Activated CD8-positive, alpha-beta memory T cell treated with anti-CD3 and anti-CD28 coated beads for 1 hour (primary cell): ENCODE measurements at places on chromosomes 3 and 15.

DNA sequence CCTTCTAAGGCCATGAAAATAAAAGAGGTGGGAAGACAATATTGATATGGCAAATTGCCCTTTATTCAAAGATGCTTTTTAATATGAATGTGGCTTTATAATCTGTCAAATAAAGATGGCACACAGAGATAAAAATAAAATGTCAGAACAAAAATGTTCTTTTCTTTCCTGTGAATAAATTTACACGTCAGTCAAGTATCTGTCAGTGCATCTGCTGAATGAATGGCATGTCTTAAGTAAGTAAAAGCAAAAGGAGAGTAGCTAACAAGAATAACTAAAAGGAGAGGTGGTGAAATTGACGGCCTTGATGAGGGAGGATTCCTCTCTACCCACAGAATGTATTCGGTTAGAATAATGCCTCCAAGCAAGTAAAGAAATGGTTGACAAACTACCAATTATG, 1021.7 kb upstream of the GBE1 start:
- DNase-seq, result no peak

- no peak for DNase-seq
Measured at GRCh38 chr3:156533205-156533604, 21.7 kb downstream of the SSR3 start.

- no peak for DNase-seq
Measured at GRCh38 chr3:52076896-52077780, 20.8 kb upstream of the DUSP7 start.

DNA sequence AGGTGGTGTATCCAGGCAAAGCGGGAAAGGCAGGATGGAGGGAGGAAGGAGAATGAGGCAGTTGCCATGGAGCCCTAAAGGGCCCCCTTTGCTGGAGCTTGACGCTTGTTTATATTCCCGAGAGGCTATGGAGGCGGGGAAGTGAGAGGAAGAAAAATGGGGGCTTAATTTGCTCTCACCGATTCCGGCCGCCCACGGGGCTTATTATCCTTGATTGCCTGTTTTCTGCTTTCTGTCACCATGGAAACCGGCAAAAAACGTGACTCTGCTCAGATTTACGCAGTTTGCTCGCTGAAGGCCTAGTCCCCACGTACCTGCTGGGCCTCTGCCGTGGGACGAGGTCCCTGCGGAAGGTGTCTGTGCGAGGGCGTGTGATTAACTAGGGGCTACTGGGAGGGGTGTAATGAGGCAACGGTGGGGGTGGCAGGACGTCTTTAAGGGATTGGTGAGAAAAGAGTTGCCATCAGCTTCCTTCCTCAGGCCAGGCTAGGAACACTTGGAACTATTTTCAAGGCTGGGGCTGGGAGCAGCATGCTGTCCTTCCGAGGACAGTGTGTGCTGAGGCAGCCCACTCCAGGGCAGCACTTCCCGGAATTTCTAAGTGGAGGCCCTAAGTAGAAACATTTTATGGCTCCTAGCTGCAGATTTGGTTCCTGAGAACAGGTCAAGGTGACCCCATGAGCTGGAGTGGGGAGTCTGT, 110.8 kb upstream of the NDN start:
- DNase-seq, result no peak

DNA sequence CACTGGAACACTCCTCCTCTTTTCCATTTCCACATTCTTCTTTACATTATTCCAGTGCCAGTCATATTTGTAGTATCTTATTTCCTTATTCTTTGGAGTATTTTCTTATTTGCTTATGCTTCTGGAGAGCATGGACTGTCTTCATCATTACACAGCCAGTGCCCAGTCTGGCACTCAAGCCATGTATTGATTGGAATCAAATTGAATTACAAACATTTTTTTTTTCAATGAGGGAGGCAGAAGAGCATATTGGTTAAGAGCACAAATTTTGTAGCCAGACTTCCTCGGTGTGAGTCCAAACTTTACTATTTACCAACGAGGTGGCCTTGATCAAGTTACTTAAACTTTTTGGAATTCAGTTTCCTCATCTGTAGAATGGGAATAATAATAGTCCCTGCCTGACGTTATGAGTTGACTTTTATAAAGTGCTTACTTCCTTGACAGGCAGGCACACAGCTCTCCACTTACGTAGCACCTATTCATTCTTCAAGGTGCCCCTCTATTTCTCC, 186.6 kb upstream of the BCL6 start:
- DNase-seq, result no peak

- DNase-seq, result no peak
Measured at GRCh38 chr3:63353383-63353782, 75.3 kb downstream of the SYNPR start.

GRCh38 chr3:45210308-45211041, 15.6 kb downstream of the TMEM158 start:
- DNase-seq, result peak; percentile 80

- DNase-seq, result no peak
Measured at GRCh38 chr15:89462198-89462912, 34.0 kb downstream of the RHCG start.

- no peak for DNase-seq
Measured at GRCh38 chr15:23869396-23869795, 182.3 kb upstream of the NDN start.

DNA sequence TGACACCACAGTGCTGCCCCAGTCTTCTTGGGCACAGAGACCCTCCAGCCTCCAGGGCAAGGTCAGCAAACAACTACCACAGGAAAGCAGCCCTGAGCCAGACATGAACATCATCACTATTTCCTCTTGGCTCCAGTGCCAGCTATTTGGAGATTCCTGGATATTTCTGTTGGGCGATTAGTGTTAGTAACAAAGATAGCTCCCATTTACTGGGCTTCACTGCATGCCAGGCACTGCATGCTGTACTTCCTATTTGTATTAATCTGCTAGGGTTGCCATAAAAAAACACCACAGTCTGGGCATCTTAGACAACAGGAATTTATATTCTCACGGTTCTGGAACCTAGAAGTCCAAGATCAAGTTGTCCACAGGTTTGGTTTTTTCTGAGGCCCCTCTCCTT, 255.1 kb upstream of the STT3B start:
- DNase-seq, result no peak

GRCh38 chr3:49324768-49325167, 15.1 kb downstream of the USP4 start:
- DNase-seq, result no peak

- DNase-seq, result no peak
Measured at GRCh38 chr3:171543759-171544300, 83.6 kb upstream of the TNIK start.

DNA sequence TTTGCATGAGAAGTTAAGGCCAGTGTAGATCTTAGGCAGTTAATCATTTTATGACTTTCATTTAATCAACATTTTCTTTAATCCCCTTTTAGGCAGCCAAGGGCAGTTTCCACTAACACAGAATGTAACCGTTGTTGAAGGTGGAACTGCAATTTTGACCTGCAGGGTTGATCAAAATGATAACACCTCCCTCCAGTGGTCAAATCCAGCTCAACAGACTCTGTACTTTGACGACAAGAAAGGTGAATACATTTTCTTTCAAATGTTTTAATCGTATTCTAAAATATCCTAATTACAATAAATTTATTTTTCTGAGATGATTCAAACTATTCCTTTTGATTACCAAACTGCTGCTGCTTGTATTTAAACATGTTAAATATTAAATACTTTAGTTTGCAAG, 843.2 kb downstream of the CADM2 start:
- no peak for DNase-seq

GRCh38 chr3:31185062-31185357, 290.5 kb upstream of the GADL1 start:
- no peak for DNase-seq

DNA sequence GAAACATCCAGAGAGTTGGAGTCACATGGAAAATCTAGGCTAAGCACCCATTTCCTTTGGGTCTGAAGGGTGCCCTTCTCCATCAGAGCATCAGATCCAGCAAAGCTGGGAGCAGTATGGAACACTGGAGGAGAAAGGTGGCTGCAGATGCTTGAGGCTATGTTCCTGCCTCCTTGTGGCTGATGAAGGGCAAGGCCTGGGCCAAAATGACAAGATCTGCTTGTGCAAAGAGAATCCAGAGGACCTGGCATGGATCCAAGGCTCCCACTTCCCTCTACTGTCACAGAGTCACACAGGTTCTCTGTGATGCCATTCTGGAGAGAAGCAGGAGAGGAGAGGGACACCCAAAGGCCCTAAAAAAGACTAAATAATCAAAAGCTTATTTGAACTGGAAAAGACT, 9.2 kb upstream of the ATP8B4 start:
- no peak for DNase-seq

DNA sequence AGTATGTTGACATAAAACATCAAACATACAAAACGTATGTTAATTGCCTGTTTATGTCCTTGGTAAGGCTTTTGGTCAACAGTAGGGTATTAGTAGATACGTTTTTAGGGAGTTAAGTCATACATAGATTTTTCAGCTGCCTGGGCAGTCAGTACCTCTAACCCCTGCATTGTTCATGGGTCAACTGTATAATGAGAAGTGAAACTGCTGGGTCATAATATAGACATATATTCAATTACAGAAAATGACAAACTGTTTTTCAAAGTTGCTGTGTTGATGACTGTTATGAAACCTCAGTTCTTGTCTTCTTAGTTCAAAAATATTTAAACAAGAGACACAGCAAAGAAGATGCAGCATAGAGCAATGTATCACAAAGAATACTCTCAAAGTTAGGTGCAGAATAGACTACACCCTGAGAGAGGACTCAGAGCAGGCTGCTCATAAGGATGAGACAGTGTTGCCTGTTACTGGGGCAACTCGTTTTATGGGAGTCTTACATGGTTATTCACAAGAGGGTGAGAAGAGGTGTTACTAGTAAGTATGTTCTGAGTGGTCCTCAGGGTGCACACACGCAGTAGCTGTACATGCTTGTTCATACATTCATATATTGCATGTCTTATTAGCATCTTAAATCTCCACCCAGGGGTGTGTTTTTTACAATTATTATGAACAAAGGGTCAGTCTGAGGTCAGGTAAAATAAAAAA, 53.1 kb upstream of the ADAMTS17 start:
- no peak for DNase-seq

DNA sequence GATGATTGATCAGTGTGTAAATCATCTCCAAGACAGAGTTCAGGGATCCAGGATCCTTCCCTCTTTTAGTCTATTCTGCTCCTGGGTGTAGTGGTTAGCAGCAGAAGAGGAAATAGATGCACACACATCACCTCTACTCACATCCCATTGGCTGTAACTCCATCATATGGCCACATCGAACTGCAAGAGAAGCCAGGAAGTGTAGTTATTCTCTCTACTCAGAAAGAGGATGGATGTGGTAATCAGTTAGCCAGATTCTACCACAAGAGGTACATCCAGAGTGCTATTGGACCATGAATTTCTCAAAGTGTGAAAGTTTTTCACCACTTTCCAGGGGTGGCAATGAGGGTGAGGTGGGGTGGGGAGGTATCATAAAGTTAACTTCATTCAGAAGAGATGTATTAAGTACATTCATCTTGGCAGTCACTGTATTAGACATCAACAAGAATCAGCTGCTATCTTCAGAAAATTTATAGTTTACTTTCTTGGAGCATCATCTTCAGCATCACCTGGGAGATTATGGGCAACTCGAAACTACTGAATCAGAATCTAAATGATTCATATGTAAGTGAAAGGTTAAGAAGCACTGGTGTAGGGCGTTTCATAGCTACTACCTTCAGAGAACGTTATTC, 60.6 kb upstream of the GAP43 start:
- no peak for DNase-seq

DNA sequence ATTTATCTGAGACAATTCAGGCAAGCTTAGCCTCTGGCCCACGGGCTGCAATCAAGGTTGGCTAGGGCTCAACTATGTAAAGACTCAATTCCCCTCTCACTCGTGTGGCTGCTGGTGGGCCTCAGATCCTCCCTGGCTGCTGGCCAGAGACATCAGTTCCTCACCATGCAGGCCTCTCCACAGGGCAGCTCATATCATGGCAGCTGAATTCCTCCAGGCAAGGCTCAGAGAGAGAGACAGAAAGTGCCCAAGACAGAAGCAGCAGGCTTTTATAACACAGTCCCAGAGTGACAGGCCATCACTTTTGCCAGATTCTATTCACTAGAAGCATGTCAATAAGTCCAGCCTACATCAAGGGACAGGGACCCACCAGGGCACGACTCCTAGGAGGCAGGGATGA, 63.2 kb downstream of the XXYLT1 start:
- DNase-seq, result no peak

DNA sequence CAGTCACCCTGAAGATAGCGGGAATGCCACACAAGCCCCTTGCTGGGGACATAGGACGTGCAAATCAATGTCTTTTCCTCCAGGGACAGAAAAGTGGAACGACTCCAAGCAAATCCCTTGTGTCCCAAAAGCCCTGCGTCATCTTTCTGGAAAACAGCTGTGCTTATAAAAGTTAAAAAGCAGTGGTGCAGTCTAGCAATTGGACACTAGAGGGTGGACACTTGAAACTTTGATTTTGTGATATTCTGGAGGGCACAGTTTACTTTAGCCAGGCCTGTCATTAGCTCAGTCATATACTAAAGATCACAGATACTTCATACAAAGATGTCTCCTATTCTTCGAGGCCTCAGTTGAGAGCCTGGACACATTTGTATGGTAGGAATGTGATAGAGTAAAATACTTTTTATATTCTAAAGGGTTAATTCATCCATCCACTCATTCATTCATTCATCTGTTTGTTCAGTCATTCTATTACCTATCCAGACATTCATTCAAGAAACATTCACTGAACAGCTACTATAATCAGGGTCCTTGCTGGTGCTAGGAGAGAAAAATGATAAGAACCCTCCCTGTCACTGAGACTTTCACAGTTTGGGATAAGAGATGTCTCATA, 63.8 kb upstream of the ANKRD34C start:
- DNase-seq, result no peak

GRCh38 chr3:25110642-25111041, 317.4 kb upstream of the RARB start:
- no peak for DNase-seq

DNA sequence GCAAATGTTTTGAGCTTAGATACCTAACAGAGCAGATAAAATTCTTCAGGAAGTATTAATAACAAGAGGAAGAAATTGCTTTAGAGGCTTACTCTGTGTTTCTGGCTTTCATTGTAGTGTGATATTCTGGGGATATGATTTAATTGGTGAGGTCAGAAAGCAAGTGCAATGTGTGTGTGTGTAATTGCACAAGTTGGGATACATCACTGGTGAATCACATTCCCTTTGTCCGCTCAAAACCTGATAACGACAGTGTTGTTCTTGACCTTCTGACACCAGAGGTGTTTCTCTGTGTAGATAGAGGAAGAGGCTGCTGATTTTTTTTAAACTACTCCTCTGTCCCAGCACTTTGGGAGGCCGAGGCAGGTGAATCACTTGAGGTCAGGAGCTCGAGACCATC, 161.1 kb downstream of the CACNA2D3 start:
- no peak for DNase-seq

DNA sequence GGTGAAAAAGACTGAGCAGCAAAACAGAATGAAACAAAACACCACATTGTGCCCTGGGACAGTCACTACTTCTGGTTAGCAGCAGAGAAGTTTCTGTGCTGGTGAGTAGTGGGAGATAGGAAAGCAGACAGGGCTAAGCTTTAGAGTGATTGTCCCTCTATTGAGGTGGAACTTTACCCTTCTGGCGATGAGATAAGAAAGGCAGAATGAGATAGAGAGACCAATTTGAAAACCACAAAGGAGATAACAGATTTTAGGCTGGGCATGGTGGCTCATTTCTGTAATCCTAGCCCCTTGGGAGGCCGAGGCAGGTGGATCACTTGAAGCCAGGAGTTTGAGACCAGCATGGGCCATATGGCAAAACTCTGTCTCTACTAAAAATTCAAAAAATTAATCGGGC, 208.5 kb downstream of the TBL1XR1 start:
- no peak for DNase-seq
